ENCODE measurements at places on chromosomes 3 and 15. TPM values are rescaled to one million over a fixed set of nuclear protein-coding genes. Genes with fewer than 3 reads are reported as not detected.

Gene LAMB2
- total RNA-seq: not detected

DNA sequence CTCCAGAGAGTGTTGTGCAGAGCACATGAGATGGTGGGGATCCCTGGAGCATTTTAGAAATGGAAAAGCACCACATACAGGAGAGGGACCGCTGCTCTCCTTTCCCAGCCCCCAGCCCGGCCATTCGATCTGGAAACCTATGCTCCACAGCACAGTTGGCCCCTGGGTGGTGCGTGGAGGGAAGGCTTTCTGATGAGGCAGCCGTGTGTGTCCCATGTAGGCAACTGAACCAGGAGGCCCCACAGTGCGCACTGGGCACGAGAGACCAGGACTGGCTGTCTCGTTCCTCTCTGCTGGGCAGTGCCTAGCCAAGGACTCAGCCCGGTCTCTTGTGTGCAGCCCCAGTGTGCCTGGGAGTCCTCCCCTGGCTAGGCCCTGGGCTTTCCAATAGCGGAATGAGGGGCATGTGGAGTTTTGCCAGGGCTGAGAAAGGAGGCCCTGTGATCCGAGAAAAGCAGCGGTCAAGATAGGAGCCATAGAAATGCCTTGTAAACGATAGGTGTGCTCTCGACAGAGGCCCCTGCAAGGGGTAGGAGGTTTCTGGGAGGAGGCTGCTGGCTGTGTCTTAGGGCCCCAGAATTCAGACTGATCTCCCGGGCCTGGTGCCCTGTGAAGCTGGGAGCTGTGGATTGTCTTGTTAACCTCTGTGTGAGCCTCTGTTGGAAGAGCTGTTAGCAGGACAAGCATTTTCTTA lies 39.0 kb downstream of the CHDH start:
- H3K4me3 ChIP-seq: no peak overlapping the region
- H3K36me3 ChIP-seq: no peaks in the 10 kb centered on the region
- no peak for DNase-seq

DNA sequence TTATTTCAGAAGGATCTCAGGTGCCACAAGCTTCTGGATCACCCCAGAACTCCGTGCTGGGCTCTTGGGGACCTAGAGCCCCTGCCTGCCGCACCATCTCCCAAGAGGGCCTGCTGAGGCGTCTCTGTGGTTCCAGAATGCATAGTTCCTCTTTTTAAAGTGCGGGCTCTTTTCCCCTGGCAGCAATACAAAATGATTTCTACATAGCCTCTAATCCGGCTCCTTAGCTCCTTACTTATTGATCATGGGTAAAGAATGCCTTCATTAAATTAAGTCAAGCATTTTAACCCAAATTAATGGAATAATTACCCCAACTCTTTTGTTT lies 121.9 kb downstream of the ATP10A start:
- H3K4me1 ChIP-seq: peaks cover 19% of the 10 kb centered on the region
- DNase-seq: no peak

DNA sequence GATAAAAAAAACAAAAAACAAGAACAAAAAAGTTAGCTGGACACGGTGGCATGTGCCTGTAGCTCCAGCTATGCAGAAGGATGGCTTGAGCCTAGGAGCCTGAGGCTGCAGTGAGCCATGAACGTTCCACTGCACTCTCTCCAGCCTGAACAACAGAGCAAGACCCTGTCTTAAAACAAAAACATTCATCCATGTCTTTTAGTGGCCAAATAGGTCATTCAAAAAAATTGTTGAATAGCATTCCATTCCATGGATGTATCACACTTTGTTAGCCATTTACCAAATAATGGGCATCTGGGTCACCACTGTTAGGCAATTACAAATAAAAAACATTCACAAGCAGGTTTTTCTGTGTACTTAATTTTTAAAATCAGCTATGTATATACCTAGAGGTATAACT lies 139.7 kb downstream of the STAG1 start:
- H3K27me3 ChIP-seq: no peaks in the 10 kb centered on the region
- DNase-seq: no peak
- no peak overlapping the region for H3K4me3 ChIP-seq
- H3K4me1 ChIP-seq: peaks cover 5% of the 10 kb centered on the region

Gene ABHD10
- 36.9 TPM for total RNA-seq

Gene ZBED2
- 3.6 TPM for total RNA-seq
